ENCODE measurements at places on chromosomes 4 and X. TPM values are rescaled to one million over a fixed set of nuclear protein-coding genes. Genes with fewer than 3 reads are reported as not detected.

Gene EGF
- 8.8 TPM for total RNA-seq

DNA sequence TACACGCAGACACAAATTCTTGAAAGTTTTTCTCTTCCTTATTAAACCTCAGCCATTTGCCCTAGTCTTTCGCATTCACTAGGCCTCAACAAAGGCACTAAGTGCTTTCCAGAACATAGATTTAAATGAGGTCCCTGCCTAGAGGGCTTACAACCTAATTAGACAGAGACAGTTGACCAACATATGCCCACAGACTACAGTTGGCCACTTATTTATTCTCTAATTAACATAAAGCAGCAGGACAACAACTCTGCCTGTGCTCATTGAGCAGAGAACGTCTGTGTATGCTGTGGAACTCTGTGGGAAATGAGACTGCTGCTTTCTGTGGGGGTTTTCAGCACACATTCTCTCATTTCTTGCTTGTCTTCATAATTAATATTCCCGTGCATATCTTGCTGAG is 303.0 kb upstream of the TACR3 start:
- no peak for DNase-seq

- no peak for DNase-seq
Measured at GRCh38 chr4:20493761-20494353, 206.4 kb upstream of the PACRGL start.

GRCh38 chr4:30847167-30847566 is 127.0 kb downstream of the PCDH7 start:
- DNase-seq: no peak

- DNase-seq: no peak
Measured at GRCh38 chr4:159065513-159066240, 37.2 kb upstream of the RAPGEF2 start.
